ENCODE measurements at places on chromosomes 12 and 14.
A peak's percentile ranks its signal among the peaks of the same experiment; 100 is the strongest.

- DNase-seq, result no peak
Measured at GRCh38 chr12:116459011-116459875, 99.9 kb upstream of the MAP1LC3B2 start.

DNA sequence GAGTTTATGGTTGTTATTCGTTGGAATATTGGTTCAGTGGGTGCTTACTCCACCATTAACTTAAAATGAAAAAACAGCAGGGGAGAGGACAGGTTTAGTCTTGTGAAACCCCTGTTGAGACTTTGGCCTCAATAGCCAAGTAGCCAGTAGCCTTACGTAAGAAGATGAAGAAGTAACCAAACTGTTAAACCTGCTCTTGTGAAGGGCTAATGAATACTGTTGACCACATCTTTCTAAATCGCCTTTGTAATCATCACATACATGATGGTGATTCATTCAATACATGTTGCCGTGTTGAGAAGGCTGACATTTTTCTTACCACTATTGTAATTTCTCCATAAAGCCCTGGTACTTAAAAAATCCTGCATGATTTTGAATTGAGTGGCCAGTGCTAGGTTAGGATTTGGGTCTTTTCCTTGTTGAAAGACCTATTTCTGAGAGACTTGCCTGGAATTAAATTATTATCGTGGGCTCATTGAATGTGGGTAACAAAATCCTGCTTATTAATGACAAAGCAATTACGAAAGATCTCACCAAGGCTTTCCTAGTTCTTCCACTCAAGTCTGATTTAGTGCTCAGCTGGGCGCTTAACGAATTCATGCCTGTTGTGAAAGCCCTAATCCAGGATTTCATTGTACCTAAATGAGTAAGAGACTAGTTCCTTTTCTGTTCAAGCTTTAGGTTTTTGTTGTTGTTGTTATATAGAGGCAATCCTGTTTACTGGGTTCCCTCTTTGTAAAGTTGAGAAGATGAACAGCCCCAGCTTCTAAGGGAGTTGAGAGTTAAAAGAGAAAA is 333.1 kb downstream of the FUT8 start:
- DNase-seq, result no peak

DNA sequence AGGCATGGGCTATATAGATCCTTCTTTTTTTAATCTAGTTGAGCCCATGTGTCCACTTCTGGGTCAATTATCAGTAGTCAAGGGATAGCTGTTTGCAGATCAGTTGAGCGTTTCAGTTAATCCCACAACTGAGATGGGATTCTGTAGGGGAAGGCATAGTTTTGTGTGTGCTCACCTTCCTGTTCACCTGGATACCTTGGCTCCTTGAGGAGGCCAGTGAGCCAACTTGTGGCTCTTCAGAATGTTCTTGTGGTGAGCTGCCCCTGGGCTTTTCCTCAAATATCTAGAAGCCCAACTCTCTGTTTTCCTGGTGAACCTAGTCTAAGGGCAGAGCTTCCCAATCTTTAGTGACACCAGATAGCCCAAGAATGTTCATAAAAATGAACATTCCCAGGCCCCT is 302.9 kb upstream of the TBX3 start:
- DNase-seq, result no peak

DNA sequence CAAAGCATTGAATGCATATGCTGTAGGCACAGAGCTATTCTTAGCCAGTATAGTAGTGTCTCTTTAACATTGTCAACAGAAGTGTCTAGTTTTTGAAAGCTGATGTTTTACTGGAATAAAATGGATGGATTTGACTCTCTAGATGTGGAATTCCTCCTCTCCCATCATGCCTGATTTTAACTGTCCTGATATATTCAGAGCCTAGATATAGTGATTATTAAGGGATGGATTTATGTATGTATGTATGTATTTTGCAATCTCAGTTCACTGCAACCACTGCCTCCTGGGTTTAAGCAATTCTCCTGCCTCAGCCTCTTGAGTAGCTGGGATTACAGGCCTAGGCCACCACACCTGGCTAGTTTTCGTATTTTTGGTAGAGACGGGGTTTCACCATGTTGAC is 144.8 kb upstream of the NAV3 start:
- no peak for DNase-seq

GRCh38 chr12:114220311-114220710 is 185.6 kb downstream of the TBX5 start:
- no peak for DNase-seq

DNA sequence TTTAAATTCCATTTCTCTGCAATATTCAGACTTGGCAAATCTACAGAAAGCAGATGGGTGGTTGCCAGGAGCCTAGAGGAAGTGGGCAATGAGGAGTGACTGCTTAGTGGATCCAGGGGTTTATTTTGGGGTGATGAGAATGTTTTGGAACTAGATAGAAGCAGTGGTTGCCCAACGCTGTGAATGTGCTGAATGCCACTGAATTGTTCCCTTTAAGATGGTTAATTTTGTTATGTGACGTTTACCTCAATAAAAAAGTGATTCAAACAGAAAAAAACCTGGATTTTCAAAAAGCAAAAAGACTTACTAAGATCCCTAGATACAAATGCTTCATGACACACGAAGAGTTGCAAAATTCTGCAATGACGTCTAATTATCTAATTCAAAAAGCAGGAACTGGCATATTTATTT is 34.2 kb downstream of the DAO start:
- no peak for DNase-seq

DNA sequence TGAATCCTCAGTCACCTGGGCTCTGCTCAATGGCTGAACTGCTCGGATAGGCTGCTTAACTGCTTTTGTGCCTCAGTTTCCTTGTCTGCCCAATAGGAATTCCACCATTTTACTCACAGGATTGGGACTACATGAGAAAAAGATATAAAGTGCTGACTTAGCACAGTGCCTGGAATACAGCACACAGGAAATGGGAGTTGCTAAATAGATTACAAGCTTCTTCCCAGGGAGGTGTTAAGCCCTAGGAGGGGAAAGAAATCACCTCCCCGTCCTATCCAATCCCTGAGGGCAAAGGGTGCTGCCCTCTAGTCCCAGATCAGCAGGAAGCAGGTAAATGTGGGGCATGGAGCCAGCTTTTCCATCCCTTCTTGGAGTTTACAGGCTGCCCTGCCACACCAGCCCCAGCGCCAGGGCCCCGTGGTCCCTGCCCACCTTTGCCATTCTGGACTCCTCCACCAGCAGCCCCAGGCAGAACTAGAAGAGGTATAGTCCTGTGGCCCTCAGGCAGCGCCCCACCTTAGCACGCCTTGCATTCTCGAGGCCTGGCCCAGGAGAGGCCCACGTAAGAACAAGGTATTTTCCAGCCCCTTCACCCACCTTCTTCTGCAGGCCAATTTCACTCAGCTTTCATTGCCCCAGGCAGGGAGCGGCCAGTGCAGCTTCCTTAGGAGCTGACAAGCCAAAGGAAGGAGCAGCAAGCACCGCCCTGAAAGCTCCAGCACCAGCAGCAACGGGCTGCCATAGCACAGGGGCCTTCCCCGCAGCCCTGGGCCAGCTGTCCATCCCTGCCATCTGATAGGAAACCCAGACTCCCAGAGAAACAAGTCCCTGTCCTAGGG is 28.8 kb upstream of the RPLP0 start:
- no peak for DNase-seq

- no peak for DNase-seq
Measured at GRCh38 chr12:49901026-49901425, 2.7 kb downstream of the FAIM2 start.

- no peak for DNase-seq
Measured at GRCh38 chr12:92995258-92995903, 66.3 kb upstream of the EEA1 start.

- no peak for DNase-seq
Measured at GRCh38 chr12:95169368-95169767, 47.9 kb downstream of the FGD6 start.

DNA sequence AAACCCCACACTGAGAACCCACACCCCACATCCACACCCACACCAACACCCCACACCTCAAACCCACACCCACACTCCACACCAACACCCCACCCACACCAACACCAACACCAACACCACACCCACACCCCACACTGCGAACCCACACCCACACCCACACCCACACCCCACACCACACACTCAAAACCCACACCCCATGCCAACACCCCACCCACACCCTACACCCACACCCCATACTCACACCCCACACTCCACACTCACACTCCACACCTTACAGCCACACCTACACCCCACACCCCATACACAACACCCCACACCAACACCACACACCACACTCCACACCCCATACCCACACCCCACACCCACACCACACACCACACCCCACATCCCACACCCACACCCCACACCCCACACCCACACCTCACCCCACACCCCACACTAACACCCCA is 38.0 kb downstream of the TMEM120B start:
- DNase-seq, result no peak

- no peak for DNase-seq
Measured at GRCh38 chr12:5268424-5269210, 163.3 kb upstream of the NTF3 start.

- DNase-seq, result no peak
Measured at GRCh38 chr12:70449074-70449752, 83.1 kb downstream of the KCNMB4 start.

- no peak for DNase-seq
Measured at GRCh38 chr12:26725276-26725916, 107.6 kb downstream of the ITPR2 start.

DNA sequence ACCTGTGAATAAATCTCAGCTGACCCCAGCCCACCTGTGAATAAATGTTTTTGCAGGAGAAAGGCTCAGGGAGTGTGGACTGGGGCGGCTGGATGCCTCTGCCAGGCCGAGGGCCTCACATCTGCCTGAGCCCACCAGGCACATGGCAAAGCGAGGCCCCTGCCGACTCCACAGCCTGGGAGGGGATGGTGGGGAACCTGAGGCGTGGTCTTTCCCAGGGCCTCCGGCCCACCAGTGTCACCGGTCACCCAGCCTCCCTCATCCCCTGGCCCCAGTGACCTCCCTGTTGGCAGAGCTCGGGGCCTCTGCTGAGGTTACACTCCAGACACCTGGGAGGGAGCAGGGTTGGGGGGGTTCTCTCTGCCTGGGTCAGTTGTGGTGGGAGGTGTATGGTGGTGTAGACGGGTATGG is 8.2 kb downstream of the NOC4L start:
- DNase-seq, result no peak

DNA sequence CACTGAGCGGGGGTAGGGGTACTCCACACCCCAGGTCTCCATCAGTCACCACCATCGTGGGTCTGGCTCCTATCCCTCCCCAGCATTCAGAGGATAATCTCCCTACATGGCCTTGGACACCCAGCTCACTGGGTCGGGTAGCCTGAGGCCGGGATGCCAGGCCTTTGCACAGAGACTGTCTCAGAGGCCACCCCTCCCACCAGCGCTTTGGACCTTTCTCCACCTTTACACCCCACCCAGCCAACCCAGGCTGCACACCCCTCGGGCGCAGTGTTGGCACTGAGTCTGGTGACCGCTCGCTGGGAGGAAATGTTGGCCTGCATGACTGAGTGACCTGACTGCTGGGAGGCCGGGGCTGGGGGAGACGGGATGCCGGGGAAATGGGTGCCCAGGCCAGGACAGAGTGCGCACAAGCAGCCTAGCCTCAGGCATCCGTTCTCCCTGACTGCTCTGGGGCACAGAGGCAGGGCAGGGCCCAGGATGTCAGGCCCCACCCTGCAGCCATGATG is 10.6 kb upstream of the LBHD2 start:
- no peak for DNase-seq

- no peak for DNase-seq
Measured at GRCh38 chr14:41875116-41875515, 268.4 kb downstream of the LRFN5 start.

DNA sequence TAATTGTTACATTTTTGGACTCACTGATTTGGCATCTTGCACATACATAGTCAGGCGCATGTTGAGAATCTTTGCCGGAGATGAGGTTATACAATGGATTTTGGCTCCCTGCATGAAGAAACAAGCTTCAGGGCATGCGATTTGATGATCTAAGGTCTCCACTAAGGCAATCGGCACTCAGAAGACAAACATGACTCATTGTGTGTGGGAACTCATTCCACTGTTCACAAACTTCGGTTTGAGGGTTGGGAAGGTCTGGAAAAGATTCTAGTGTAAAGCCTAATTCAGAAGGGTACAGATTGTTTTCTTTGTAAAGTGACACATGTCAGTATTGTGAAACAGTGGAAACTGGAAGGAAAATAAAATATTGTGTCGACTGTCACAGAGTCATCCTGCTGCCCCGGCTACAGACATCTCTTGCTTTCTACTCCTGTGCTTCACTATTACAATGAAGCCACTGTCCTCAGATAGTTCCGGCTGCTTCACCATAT is 192.6 kb upstream of the HMGA2 start:
- no peak for DNase-seq

GRCh38 chr14:93369713-93370266 is 22.8 kb downstream of the COX8C start:
- no peak for DNase-seq

- no peak for DNase-seq
Measured at GRCh38 chr14:85644211-85644610, 114.3 kb downstream of the FLRT2 start.

GRCh38 chr12:122964439-122965257 is 1.6 kb downstream of the ABCB9 start:
- DNase-seq, result no peak

GRCh38 chr12:97597031-97597751 is 134.6 kb downstream of the RMST start:
- no peak for DNase-seq

- peak; percentile 35 for DNase-seq
Measured at GRCh38 chr12:459430-460258, at the start of gene B4GALNT3. B4GALNT3 (plus strand) TSS chr12:459939; CDS start chr12:460377, 438 bp downstream.

- no peak for DNase-seq
Measured at GRCh38 chr14:40371011-40371410, 938.8 kb upstream of the FBXO33 start.
